ENCODE measurements at places on chromosomes 3 and 15. TPM values are rescaled to one million over a fixed set of nuclear protein-coding genes. Genes with fewer than 3 reads are reported as not detected.

- no peaks in the 10 kb centered on the region for H3K27me3 ChIP-seq
- H3K4me3 ChIP-seq: no peak overlapping the region
- DNase-seq: no peak
- no peaks in the 10 kb centered on the region for H3K4me1 ChIP-seq
- H3K36me3 ChIP-seq: no peaks in the 10 kb centered on the region
- no peak overlapping the region for H3K27ac ChIP-seq
Measured at GRCh38 chr15:46654993-46655392, 1020.2 kb downstream of the SQOR start.

The IL20RB gene
- total RNA-seq: 0.71 TPM

DNA sequence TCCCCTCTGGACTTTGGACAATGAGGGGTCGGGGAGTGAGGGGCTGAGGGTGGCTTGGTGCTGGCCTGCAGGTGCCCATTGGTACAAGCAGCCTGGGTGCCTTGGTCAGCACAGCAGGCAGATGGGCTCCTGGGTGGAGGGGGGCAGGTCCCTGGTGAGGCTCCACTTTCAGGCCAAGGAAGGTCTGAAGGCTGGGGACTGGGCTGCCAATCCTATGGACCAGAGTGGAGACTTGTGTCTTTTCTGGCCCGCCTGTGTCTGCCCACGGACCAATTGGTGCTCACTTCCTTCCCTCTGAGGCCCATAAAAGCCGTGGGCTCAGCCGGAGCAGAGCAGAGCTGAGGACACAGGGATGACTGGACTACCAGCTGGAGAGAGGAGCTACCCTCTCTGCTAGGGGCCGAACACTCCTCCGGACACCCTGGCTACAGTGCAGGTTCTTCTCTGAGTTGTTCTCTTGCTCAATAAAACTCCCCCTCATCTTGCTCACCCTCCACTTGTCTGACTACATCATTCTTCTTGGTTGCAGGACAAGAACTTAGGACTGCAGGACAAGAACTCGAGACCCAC is 31.9 kb upstream of the IREB2 start:
- H3K4me1 ChIP-seq: no peaks in the 10 kb centered on the region
- no peaks in the 10 kb centered on the region for H3K27me3 ChIP-seq
- H3K27ac ChIP-seq: no peak overlapping the region
- no peak overlapping the region for H3K4me3 ChIP-seq
- H3K36me3 ChIP-seq: no peaks in the 10 kb centered on the region
- DNase-seq: no peak

DNA sequence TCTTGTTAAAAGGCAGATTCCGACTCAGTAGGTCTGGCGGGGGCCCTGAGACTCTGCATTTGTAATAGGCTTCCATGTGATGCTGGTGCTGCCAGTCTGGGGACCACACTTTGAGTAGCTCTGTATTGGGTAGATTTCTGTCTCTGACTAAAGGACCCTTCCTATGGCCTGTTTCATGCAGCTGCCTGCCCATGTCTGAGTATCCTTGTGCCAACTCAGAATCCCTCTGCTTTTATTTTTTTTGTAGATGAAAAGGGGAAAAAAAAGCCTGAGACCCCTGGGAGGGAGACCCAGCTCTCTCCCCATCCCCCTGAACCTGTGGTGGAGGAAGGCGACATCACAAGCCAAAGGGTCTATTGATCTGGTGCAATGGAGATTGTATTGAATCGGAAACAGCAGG is 81.9 kb downstream of the EBLN2 start:
- no peak for DNase-seq
- H3K27ac ChIP-seq: no peak overlapping the region
- no peak overlapping the region for H3K4me3 ChIP-seq
- H3K4me1 ChIP-seq: peaks cover 9% of the 10 kb centered on the region
- no peaks in the 10 kb centered on the region for H3K27me3 ChIP-seq

DNA sequence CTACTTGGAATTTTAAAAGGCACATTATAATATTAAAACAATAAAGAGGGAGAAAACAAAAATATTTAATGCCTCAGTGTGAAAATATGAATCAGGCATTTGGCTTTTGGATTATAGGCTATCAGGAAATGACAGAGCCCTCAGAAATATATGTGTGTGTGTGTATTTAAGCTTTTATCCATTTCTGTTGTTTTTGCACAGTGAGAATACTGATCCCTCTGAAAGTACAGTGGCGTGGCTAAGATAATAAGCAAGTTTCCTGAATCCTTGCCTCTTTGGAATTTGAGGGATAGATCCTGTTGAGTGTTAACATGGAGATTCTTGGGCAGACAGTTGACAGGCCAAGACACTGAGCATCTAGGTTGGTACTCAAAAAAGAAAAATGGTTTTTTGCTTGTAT is 234.8 kb upstream of the ZBTB20 start:
- no peaks in the 10 kb centered on the region for H3K36me3 ChIP-seq
- H3K4me3 ChIP-seq: no peak overlapping the region
- DNase-seq: no peak
- no peak overlapping the region for H3K27ac ChIP-seq
- no peaks in the 10 kb centered on the region for H3K27me3 ChIP-seq

- no peaks in the 10 kb centered on the region for H3K27me3 ChIP-seq
- H3K36me3 ChIP-seq: no peaks in the 10 kb centered on the region
- no peak overlapping the region for H3K27ac ChIP-seq
- no peak for DNase-seq
Measured at GRCh38 chr15:35481064-35481463, 64.9 kb downstream of the DPH6 start.

Measured in thoracic aorta (tissue), 2 donors.